ENCODE measurements at places on chromosomes 4 and X. TPM values are rescaled to one million over a fixed set of nuclear protein-coding genes. Genes with fewer than 3 reads are reported as not detected.

The TMPRSS11D gene
- total RNA-seq, result not detected

The FAM184B gene
- total RNA-seq, result 0.10 TPM

The NDST4 gene
- not detected for total RNA-seq

The FHL1 gene
- 268 TPM for total RNA-seq

The DKK2 gene
- not detected for total RNA-seq

The GAGE2A gene
- not detected for total RNA-seq

The CXCL13 gene
- not detected for total RNA-seq

The CLDN34 gene
- not detected for total RNA-seq

The PABPC4L gene
- total RNA-seq, result 0.26 TPM

The SLC6A14 gene
- total RNA-seq, result not detected

The HTN3 gene
- not detected for total RNA-seq

The RRH gene
- not detected for total RNA-seq

The HEPH gene
- total RNA-seq, result 102 TPM

The BMX gene
- 0.33 TPM for total RNA-seq

The SHROOM3 gene
- 12.6 TPM for total RNA-seq
